ENCODE measurements at places on chromosomes 7 and 10.

DNA sequence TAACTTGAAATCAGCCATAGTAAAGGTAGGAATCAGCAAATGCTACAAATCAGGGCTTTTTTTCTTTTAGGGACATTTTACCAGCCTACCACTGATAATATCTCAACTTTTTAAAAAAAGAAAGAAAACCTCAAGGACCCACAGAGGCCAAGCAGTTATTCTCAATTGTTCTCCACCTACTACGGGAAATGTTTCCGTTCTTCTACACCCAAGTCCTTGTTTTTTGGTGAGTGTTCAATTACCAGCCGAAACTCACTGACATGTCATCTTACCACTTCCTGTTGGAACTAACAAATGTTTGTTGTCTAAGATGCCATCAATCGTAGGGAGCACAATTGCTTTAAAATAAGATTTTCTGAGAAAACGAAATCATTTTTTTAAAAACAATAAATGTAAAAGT is 50.2 kb upstream of the CDK1 start:
- peak; percentile 87 for DNase-seq

DNA sequence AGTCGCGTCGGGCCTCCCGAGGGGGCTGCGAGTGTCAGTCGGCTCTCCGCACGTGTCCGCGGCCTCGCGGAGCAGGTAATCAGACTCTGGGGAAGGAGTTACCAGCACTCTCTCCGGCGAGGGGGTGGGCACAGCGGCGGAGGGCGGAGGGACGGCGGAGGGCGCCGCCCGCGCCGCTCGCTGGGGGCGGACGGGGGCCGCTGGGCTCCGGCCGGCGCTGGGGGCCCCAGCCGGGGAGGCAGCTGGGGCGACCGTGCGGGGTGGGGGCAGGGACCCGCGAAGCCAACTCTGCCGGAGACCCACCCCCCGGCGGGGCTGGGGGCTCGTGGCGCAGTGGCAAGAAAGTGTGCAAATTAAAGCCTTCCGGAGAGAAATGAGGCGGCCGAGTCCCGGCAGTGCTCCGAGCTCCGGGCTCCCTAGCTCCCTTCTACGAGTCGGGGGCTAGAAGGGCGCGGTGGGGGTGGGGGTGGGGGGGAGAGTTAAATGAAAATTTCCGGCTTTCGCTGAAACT is at the start of gene CDK6:
Gene CDK6, minus strand, starts transcription at position 85 of the 511 bp plus-strand sequence. CDS start 3,250 bp downstream, outside the sequence.
- DNase-seq: peak; percentile 67

DNA sequence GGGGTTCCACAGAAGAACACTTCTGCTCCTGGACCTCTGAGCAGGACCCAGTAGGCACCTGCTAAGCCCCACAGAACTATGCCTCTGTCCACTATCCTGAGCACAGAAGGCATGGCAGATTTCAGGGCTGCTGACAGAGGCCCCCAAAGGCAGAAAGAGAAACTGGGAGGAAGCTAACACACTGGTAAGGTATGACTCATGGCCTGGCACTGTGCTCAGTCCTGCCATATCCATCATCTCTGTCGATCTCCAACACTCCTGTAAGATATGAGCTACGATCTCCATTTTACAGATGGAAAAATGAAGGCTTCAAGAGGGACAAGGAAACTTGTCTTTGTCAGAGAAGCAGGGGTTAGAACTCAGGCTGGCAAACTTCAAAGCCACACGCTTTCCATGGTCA is 62.2 kb downstream of the GRID1 start:
- DNase-seq: no peak

- no peak for DNase-seq
Measured at GRCh38 chr10:28722065-28722803, 44.9 kb downstream of the BAMBI start.

DNA sequence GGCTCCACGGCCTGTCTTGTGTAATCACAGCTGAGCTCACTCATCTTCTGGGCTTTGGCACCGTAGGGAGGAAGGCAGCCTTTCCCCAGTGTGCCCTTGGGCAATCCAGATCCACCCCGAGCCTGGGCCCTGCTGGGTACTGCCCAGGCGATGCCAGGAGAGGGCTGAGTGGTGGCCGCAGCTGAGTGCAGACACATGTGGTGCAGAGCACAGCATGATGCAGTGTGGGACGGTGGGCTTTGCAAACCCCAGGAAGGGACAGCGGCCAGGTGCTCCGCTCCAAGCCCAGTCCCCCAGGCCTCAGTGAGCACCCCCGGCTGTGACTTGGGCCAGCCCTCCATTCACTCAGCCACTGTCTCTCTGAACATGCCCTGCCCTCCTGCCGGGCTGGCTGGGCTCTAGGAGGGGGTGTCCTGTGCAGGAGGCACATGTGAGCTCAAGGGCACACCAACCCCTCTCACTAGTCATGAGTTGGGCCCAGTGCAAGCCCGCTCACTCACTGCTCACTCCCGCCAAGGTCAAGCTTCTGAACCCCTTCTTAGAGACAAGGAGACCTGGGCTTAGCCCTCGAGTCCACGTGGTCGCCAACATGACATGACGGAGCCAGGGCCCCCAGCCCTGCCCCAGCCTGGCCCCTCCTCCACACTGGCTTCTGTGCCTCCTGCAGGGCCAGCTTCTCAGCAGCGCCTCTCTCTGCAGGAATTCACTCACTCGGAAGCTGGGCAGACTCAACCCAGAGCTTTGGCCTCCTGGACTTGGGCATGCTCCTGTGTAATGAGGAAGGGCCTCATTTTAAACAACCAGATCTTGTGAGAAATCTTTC is 77.5 kb upstream of the INSIG1 start:
- DNase-seq: no peak

- no peak for DNase-seq
Measured at GRCh38 chr7:26567266-26567665, 275.6 kb downstream of the SNX10 start.

DNA sequence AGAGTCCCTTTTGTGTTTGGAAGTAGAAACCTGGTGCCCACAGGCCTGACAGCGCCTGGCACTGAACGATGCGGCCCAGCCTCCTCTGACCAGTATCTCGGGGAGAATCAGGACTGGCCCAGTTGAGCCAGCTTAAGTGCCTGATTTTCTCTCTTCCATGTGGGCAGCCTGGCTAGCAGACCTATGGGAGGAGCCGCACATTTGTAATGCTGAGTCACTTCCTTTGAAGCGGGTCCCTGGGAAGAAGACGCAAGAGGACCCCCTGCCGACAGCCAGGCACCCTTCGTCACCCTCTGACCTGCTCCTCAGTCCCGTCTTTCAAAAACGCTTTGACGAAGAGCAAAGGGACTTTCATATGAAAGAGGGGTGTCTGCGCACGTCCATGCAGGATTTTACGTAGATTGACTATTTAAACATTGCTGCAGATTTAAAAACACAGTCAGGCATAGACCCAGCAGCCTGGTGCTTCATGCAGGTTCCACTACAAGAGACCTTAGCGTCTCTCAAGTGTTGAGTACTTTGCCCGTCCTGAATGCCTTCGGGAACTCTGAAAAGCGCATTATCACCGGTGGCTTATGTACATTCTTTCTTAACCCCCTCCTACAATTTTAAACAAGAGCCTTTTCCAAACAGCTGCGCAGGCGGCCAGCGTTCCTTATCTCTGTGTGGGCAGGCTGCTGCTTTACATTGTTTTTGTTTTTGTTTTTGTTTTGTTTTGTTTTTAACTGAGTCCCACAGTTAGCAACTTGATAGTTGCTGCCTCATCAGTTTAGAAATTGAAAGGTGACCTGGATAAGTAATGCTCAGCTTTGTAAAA is 36.5 kb upstream of the AP5Z1 start:
- DNase-seq: no peak

GRCh38 chr10:71632896-71633600 is 86.5 kb downstream of the C10orf105 start:
- no peak for DNase-seq

GRCh38 chr7:157699357-157700013 is 362.7 kb downstream of the DNAJB6 start:
- DNase-seq: no peak

DNA sequence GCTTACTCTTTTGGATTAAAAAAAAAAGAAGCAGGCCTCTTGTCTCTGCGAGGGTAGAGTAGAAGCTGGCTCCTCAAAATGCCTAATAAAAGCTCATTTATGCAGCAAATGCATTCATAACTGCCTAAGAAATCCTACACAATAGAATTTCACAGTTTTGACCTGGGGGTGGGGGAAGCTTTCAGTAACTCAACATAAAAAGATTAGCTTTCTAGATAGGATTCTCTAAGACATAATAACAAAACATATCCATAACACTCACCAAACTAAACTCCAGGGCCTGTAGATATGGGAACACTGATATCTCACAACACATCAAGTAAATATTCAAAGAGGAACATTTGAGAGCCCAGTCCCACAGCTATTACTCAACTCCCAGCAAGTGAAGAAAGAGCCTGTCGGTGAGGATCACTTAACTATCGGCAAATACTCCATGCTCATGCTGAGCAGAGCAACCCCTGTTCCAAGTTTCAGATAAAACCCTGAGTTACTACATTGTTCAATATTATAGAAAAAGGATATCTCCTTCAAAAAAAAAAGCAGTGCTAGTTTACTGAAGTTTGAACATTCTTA is 88.1 kb downstream of the COBL start:
- DNase-seq: no peak

- no peak for DNase-seq
Measured at GRCh38 chr7:37439653-37440026, 9.0 kb downstream of the ELMO1 start.

- no peak for DNase-seq
Measured at GRCh38 chr7:70947181-70947580, 184.8 kb upstream of the GALNT17 start.

- no peak for DNase-seq
Measured at GRCh38 chr7:73954181-73954580, 73.8 kb upstream of the ELN start.

GRCh38 chr10:114810926-114811325 is 10.7 kb upstream of the FHIP2A start:
- peak; percentile 31 for DNase-seq

- no peak for DNase-seq
Measured at GRCh38 chr7:48298779-48299178, 127.5 kb downstream of the ABCA13 start.

DNA sequence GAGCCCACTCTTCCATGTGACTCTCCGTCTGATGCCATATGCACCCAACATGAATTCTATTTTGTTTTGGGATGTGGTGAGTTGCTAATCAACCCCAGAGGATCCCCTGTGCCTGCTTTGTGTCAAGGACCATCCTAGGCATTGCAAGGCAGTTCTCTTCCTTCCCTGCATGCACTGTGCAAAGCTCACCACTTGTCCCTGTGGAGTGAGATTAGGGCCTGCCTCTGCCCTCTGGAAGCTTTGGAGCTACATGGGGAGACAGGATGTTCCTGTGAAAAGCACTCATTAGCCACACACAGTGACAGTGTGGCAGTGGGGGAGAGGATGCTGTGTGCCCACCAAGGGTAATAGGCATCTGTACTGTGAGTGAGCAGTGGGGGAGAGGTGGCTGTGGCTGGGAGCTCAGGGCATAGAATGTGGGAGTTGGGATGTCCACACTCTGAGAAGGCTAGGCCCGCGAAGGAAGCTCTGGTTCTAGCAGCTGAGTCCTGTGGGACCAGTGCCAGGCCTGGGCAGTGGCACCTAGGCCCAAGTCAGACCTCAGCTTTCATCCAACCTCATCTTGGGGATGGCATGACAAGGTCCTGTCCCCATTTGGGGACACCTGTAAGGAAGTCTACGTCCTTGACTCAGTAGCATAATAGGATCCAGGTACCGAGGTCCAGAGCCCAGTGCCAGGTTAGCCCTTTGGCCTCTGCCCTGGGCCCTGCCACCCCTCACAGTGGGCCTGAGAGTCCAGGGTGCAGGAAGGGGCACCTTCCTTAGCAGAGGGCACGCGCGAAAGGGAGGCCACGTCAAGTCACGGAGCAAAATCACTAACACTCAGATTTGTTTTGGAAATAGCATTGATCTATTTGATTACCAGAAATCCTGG is 6.6 kb downstream of the ADRA2A start:
- DNase-seq: no peak

DNA sequence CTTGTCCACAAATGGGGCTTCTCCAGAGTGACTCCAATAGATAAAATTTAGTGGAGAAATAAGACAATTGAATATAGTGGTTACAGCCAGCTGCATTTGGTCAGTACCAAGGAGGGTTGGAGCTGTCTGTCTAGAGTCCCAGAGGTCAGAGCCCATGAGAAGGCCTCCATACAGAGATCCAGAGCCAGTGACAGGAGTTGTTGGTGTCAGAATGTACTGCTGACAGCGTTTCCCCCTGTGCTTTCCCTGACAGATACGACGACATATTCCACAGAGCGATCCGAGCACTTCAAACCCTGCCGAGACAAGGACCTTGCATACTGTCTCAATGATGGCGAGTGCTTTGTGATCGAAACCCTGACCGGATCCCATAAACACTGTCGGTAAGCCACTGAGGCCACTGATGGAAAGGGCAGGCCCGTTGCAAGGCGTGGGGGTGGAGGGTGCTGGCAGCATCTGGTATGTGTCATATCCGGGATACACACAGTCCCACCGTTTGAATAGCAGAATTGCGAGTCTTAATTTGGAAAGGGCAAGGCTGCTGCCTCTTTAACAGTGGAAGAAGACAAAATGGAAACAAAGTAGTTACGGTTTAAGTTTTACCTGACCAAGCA is 483.6 kb downstream of the NRG3 start:
- no peak for DNase-seq

DNA sequence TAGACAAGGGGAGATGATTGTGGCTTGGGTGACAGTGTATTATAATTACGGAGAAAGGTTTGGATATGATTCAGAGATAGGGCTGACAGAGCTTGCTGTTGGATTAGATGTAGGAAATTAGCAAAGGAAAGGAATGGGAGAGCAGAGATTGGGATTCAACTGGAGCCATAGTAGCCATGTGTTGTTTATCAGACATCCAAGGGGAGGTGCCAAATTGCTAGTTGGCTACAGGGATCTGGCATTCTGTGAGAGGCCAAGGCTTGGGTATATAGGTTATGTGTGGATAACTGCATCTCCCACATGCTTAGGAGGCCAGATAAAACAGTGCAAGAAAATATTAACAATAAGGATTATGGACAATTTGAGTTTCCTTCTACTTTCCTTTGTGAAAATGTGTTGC is 34.9 kb downstream of the CSGALNACT2 start:
- DNase-seq: no peak

DNA sequence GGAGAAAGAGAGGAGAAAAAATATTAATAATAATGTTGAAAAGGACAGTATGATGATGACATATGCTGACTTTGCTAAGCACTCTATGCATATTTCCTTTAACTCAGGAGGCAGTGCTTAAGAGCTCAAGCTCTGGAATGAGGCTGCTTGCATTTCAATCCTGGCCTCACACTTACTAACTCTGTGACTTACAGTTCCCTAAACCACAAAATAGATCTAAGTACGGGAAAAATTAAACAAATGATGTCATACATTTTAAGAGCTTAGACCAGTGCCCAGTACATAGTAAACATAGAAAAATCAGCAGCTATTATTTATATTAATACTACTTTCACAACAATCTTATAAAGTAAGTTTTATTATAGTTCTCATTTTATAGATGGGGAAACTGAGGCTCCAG is 61.3 kb downstream of the GFRA1 start:
- DNase-seq: no peak

GRCh38 chr7:116780966-116781365 is 81.4 kb upstream of the CAPZA2 start:
- no peak for DNase-seq

DNA sequence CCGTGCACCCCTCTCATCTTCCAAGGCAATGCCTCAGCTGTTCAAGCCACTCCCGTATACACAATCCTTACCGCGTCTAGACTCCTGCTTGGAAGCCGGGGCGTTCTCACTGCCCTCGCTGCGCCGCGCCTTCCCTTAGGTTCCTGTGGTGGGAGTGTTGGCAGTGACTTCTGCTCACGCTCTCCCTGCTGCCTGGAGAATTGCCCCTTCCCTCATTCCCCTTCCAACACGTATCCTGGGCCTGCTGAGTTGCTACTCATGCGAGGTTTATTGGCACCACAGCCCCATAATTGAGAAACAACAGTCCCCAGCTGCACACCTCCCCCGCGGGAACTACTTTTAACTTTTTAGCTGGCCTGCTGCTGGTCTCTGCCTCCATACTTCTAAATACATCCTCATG is 31.9 kb downstream of the RBM17 start:
- DNase-seq: no peak
